ENCODE measurements at places on chromosomes 3 and 15. TPM values are rescaled to one million over a fixed set of nuclear protein-coding genes. Genes with fewer than 3 reads are reported as not detected.

- no peaks in the 10 kb centered on the region for H3K27me3 ChIP-seq
- H3K4me1 ChIP-seq: no peaks in the 10 kb centered on the region
- DNase-seq: no peak
Measured at GRCh38 chr3:61947456-61947855, 386.1 kb downstream of the PTPRG start.

DNA sequence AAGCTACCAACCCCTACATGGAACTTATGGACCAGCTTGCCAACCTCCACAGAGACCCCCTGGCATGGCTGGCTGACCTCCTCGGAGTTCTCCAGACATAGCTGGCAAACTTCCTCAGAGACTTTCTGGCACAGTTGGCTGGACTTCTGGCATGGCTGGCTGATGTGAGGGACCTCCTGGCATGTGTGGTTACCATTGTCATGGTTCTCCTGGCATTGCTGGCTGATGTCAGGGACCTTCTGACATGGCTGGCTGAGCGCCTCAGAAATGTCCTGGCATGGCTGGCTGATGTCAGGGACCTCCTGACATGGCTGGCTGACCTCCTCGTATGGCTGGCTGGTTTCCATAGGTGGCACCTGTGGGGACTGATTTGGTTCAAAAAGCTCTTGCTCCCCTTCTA is 17.5 kb downstream of the MAP1A start:
- H3K4me3 ChIP-seq: no peak overlapping the region
- no peaks in the 10 kb centered on the region for H3K27me3 ChIP-seq
- H3K4me1 ChIP-seq: no peaks in the 10 kb centered on the region
- peaks cover 14% of the 10 kb centered on the region for H3K36me3 ChIP-seq
- no peak overlapping the region for H3K27ac ChIP-seq

GRCh38 chr3:121998611-121999473 is 23.2 kb downstream of the ILDR1 start:
- H3K4me3 ChIP-seq: no peak overlapping the region
- no peak overlapping the region for H3K27ac ChIP-seq
- H3K27me3 ChIP-seq: no peaks in the 10 kb centered on the region
- DNase-seq: no peak

DNA sequence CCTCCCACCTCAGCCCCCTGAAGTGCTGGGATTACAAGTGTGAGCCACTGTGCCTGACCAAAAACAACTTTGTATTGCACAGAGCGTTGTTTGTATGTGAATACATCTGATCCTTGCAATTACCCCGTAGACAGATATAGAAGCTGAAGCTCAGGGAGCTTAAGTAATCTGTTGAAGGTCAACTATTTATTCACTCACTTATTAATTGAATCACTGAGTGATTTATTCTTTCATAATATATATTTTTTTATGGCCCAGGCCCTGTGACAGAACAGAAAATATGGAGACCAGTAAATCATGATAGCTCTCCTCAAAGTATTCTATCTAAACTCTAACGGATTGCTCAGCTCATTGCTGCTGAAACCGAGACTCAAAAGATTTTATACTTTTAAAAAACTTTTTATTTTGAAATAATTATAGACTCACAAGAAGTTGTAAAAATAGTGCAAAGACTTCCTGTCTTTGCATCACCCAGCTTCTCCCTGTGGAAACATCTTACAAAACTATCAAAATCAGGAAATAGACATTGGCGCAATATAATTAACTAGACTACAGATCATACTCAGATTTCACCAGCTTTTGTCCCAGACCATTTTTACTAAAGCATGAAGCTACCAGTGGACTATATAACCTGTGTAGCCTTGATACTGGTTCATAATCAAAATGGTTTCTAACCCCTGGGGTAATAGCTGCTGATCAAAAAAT is 466.1 kb downstream of the PDCD6IP start:
- H3K27me3 ChIP-seq: no peaks in the 10 kb centered on the region
- H3K27ac ChIP-seq: no peak overlapping the region
- H3K36me3 ChIP-seq: no peaks in the 10 kb centered on the region
- no peak overlapping the region for H3K4me3 ChIP-seq
- no peak for DNase-seq

DNA sequence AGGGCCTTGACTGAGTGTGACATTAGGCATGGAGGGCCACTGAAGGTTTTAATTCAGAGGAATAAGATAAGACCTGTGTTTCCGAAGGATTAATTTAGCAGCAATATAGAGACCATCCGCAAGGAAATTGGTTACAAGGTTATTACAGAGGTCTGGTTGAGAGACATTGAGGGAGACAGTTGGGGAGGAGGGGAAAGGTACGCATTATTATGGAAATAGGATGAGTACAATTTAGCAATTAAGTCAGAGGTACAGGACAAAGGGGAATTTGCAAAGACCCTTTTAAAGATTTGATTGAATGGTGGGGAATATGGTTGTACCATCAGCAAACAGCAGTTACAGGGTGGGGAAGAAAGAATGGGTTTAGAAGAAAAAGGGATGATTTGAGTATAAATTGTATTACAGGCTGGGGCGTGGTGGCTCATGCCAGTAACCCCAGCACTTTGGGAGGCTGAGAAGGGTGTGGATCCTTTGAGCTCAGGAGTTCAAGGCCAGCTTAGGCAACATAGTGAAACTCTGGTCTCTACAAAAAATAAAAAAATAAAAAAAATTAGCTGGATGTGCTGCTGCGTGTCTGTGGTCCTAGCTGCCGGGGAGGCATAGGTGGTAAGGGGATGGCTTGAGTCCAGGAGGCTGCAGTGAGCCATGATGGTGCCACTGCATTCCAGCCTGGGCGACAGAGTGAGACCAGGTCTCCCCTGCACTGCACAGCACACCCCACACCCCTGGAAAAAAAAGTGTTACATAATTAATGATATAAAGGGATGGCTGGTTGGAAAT is 11.3 kb downstream of the ARL8B start:
- H3K4me3 ChIP-seq: no peak overlapping the region
- no peak overlapping the region for H3K27ac ChIP-seq
- H3K27me3 ChIP-seq: no peaks in the 10 kb centered on the region
- H3K4me1 ChIP-seq: no peaks in the 10 kb centered on the region
- DNase-seq: no peak

GRCh38 chr3:101791778-101792177 is 12.8 kb downstream of the NXPE3 start:
- no peak for DNase-seq
- H3K4me3 ChIP-seq: no peak overlapping the region
- no peaks in the 10 kb centered on the region for H3K4me1 ChIP-seq
- no peaks in the 10 kb centered on the region for H3K36me3 ChIP-seq
- no peak overlapping the region for H3K27ac ChIP-seq

- peaks cover 7% of the 10 kb centered on the region for H3K27me3 ChIP-seq
- H3K27ac ChIP-seq: no peak overlapping the region
- no peak overlapping the region for H3K4me3 ChIP-seq
- peaks cover 9% of the 10 kb centered on the region for H3K4me1 ChIP-seq
Measured at GRCh38 chr3:184508938-184509337, 52.6 kb upstream of the EPHB3 start.

- no peaks in the 10 kb centered on the region for H3K36me3 ChIP-seq
- no peak for DNase-seq
- no peak overlapping the region for H3K27ac ChIP-seq
- H3K27me3 ChIP-seq: no peaks in the 10 kb centered on the region
- H3K4me1 ChIP-seq: no peaks in the 10 kb centered on the region
- H3K4me3 ChIP-seq: no peak overlapping the region
Measured at GRCh38 chr15:92763459-92763858, 107.9 kb upstream of the FAM174B start.

Gene A4GNT
- total RNA-seq: not detected

Gene TRPM1
- not detected for total RNA-seq

Gene PGBD4
- 2.2 TPM for total RNA-seq

Gene RTP1
- total RNA-seq: not detected
